GM19239 (cell line): ENCODE measurements at places on chromosomes 2 and 18.

DNA sequence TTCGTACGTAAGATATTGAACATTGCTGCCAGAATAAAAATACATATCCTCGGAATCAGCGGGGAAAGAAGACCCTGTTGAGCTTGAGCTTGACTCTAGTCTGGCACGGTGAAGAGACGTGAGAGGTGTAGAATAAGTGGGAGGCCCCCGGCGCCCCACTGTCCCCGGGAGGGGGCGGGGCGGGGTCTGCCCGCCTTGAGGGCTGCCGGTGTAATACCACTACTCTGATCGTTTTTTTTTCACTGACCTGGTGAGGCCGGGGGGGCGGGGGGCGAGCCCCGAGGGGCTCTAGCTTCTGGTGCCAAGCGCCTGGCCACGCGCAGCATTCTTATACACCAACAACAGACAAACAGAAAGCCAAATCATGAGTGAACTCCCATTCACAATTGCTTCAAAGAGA, 324.0 kb upstream of the REG3G start:
- DNase-seq, result no peak

- no peak for DNase-seq
These were observed 105.2 kb downstream of the RAD51AP2 start for GRCh38 chr2:17413036-17413435.

DNA sequence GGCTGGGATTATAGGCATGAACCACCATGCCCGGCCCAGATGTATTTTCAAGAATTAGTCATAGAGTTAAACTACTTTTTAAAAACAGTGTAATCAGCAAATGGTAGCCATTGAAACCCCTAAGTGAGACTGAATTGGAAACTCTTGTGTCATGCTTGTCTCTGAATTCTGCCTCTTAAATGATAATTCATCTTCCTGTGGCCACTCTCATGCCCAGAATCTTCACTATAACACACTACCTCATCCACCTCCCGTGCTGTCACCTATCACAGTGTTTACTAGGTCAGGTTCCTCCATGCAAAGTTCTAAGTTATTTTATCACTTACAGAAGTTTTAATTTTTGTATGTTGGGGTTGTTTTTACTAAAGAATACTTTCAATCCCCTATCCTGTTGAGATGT, 197.5 kb downstream of the PHLPP1 start:
- DNase-seq, result no peak

DNA sequence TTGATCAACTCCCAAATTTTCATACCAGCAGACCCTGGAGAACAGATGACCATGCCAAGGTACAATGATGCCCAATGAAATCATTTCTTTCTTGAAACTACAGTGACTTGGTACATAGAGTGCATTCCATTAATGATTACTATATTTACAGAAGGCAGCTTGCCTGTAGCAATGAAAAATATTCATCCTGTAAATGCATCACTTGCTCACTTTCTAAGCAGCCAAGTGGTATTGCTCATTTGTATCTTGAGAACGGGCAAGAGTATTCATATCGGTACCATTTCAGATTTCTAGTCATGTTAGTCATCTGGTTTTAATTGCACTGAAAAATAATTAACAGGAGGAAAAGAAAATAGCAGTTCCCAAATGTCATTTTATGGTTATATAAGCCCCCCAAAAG, 59.6 kb downstream of the VIL1 start:
- no peak for DNase-seq

DNA sequence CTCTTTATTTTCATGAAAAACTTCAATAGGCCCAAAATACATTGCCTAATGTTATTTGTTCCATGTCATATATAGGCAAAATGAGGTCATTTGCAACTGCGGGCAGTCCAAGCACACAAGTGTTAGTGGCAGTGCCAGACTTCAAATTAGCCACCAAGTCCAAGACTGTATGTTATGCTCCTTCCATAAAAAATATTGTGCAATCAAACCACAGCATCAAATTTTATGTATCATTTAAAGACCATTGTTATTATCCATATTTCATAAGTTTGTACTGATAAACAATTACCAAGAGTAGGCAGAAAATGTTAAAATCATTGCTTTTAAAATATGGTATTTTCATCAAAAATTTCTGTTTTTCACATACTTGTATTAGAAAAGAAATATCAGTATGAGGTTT, 54.1 kb downstream of the XIRP2 start:
- DNase-seq, result no peak

- peak; percentile 76 for DNase-seq
These were observed 45.7 kb downstream of the QPCT start for GRCh38 chr2:37389989-37390765.

DNA sequence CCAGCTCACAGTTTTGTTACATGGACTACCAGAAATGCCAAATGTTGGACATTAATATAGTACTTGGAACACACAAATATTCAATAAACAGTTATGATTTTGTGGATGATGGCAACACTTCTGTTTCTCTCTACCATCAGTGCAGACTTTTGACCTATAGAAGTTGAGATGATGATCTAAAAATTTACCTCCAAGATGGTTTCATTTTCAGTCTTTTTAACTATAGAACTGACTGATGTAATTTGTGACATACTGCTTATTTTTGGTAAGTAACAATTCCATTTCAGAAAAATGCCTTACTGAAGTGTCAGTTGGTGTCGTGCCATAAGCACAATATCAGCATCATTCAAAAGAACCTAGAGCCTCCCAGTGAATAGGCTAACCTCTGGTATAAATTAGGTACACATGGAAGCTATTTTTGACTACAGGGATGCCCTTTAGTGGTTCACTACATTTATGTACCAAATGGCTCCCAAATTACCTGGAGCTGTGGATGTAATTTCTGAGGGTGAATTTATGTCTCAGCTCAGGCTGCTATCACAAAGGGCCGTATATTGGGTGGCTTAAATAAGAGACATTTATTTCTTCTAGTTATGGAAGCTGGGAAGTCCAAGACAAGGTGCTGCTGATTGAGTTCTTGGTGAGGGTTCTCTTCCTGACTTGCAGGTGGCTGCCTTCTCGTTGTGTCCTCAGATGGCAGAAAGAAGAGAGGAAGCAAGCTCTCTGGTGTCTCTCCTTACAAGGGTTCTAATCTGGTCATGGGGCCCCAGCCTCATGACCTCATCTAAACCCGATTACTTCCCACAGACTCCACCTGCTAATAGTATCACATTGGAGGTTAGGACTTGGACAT, 66.5 kb downstream of the ALPK2 start:
- DNase-seq, result no peak
